ENCODE measurements at places on chromosomes 5 and 9.

DNA sequence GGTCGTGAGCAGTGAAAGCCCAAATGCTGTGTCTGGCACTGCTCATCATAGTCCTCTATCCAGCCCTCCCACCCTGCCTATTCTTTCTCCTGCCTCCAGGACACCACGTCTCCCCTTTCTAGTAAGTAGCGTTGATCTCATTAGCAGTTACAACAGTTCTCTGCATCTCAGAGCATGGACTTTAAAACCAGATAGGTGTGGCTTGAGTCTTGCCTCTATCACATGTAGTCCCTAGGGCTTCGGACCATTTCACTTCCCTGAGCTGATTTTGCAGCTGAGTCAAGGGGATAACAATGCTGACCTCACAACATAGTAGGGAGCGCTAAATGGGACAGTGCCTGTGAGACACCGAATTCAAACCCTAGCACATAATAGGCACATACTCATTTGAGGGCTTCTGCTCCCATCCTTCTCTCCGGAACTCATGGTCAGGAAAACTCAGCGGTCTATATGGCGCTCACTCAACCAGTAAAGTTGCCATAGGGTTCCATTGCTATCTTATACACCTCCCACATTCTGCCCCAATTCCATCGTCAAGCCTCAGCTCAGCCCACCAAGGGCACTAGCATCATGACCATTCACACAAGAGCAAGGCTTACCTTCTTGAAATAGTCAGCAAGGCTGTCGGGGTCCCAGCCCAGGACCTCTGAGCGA, 515 bp downstream of the LCP2 start:
- DNase-seq, result no peak

DNA sequence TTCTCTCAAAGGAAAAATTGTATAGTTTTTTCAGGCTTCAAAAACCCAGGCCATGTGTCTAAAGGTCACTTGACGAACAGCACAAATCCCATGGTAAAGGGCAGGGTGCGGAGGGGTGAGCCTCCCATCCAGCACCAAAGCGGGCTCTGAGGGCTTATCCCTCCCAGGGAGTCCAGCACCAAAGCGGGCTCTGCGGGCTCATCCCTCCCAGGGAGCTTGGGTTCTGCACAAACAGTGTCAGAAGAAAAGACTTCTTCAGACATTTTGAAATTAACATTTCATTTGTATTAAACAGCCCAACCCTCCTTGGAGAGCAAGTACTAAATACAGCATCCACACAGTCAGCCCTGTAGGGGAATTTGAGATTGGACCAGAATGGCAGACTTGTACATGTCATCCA, 43.0 kb upstream of the CLPTM1L start:
- DNase-seq, result no peak

DNA sequence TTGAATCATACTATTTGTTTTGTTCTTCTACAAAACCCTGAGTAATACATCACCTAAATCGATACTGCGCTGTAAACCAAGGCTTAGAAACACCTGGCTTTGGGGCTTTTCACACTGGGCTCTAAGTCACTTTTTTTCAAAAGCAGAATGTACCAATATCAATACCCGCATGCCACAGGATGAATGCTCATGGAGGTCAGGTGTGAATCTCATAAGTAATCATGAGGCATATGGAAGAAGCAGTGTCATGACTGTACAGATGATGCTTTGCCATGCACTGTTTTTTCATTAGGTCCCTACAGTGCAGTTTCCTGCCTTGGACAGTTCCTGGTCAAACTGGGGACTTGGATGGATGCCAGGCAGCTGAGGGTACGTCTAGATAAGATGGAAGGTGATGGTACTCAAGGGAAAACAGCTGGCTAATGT, 49.0 kb upstream of the ATG10 start:
- DNase-seq, result no peak

- DNase-seq, result no peak
These were observed 189.6 kb downstream of the NR3C1 start for GRCh38 chr5:143213851-143214363.

GRCh38 chr9:125594223-125594610, 112.8 kb downstream of the MAPKAP1 start:
- DNase-seq, result no peak

DNA sequence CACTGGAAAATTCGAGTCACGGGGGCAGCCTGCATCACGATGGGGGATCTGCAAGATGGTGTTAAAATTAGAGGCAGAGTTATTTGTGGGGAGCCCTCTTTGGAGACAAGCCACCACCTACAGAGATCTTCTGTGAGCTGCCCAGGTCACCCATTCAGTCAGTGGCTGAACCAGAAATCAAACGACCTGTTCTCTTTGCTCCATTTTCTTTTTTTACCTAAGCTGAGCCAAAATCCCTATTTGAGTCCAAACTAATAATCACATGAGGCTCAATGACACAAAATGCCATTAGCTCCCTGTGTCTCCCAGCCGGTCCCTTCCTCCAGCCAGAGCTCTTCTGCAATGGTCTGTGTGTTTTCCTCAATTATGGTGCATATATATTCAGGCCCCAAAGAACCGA, 394.2 kb downstream of the AGTPBP1 start:
- no peak for DNase-seq

DNA sequence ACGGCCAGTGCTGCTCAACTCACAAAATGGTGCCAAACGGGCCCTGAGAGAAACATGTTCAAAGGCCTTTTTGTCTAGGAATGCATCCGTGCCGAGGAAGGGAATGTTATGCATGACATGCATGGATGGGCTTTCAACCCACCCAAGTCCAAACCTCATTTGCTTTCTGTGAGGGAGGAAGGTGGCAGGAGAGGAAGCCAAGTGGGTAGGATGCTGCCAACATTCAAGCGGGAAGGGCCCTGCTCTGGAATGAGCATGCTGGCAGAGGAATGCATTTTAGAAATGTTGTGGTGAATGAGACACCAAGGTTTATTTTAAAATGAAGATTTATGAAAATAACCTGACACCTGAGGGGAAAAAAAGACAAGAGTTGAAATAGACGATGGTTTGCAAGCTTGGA, 479.1 kb downstream of the CCDC171 start:
- no peak for DNase-seq

- DNase-seq, result no peak
These were observed 93.2 kb upstream of the RUSC2 start for GRCh38 chr9:35396560-35397215.

DNA sequence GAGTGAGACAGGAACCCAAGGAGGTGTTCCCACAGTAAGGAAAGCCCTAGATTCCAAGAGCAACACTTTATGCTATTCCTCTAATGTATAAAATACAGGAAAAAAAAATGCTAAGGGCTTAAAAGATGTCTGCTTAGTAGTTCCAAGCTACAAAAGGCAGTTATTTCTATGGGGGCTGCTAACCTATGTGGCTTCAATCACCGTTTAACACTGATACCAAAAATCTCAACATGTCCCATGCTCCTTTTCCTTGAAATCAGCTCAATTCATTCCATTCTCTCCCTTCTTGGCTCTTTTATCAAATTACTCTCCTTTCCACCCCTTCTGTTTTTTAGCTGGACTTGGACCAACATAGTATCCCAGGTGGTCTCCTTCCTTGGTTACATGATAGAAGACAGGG, 20.6 kb downstream of the CCNH start:
- no peak for DNase-seq

GRCh38 chr9:95150903-95151302, 166.6 kb downstream of the FANCC start:
- DNase-seq, result no peak

GRCh38 chr5:33776151-33776660, 115.6 kb downstream of the ADAMTS12 start:
- DNase-seq, result no peak

GRCh38 chr5:156208271-156208670, 118.7 kb upstream of the SGCD start:
- no peak for DNase-seq

Measured in CD4-positive, alpha-beta T cell treated with Interleukin-21 for 1 hour (primary cell).